PC-3 (cell line): ENCODE measurements at places on chromosomes 3 and 15. TPM values are rescaled to one million over a fixed set of nuclear protein-coding genes. Genes with fewer than 3 reads are reported as not detected.

- no peak for DNase-seq
Observed at GRCh38 chr15:65072027-65072426, 4.2 kb upstream of the RASL12 start.

UCN2 gene
- total RNA-seq: 0.81 and 0.91 TPM in 2 replicates

- peak; percentile 82 for DNase-seq
Observed at GRCh38 chr15:71011503-71012155, 103.6 kb upstream of the THSD4 start.

DNA sequence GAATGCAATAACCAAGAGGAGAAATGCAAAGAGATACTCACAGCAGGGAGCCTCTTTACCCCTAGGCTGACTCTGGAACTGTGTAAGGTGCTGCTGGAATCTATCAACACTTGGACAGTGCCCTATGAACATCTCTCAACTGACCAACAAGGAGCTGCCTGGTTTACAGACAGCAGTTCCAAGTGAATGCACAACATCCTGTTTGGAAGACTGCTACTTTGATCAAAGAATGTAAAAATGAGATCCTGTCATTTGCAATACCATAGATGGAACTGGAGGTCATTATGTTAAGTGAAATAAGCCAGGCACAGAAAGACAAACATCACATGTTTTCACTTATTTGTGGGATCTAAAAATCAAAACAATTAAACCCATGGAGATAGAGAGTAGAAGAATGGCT is 136.3 kb downstream of the IMPG2 start:
- DNase-seq: no peak

DNA sequence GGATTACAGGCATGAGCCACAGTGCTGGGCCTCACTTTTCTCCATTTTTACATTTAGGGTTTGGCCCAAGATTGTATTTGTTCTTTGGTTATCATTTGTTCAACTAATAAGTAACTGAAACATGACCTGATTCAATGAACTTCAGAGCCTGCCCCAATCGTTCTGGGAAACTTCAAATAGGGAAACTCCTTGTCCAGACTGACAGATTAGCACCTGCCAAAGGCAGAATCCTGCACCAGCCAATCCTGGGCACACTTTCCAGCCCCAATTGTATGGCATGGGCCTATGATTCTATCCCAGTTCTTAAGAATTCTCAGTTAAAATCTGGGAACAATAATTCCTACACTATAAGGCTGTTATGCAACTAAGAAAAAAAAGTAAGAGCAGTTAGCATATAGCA is 18.3 kb upstream of the RAB43 start:
- DNase-seq: no peak

HEMK1 gene
- total RNA-seq: 20.3 and 22.2 TPM in 2 replicates

SNX1 gene
- 24.3 and 62.3 TPM in 2 replicates for total RNA-seq

- no peak for DNase-seq
Observed at GRCh38 chr3:81463781-81464180, 297.7 kb downstream of the GBE1 start.

TMA7 gene
- total RNA-seq: 517 and 618 TPM in 2 replicates
